ENCODE measurements at places on chromosomes 11 and 22.

- no peak for DNase-seq
Measured at GRCh38 chr22:29226351-29226981, 20.8 kb downstream of the EMID1 start.

- DNase-seq = no peak
Measured at GRCh38 chr11:11659567-11660362, 38.0 kb upstream of the GALNT18 start.

- DNase-seq = no peak
Measured at GRCh38 chr11:102920118-102920684, 35.3 kb downstream of the MMP13 start.

DNA sequence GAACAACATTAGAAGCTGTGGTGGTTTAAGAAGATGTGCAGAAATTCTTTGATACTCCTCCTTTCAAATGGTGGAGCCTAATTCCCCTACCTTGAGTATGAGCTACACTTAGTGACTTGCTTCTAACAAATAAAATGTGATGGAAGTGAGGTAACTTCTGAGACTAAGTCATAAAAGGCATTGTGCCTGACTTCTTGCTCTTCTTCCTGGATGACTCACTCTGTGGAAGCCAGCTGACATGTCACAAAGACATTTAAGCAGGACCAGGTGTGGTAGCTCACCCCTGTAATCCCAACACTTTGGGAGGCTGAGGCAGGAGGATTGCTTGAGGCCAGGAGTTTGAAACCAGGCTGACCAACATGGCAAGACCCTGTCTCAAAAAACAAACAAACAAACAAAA, 3.9 kb upstream of the PLA2G3 start:
- no peak for DNase-seq

DNA sequence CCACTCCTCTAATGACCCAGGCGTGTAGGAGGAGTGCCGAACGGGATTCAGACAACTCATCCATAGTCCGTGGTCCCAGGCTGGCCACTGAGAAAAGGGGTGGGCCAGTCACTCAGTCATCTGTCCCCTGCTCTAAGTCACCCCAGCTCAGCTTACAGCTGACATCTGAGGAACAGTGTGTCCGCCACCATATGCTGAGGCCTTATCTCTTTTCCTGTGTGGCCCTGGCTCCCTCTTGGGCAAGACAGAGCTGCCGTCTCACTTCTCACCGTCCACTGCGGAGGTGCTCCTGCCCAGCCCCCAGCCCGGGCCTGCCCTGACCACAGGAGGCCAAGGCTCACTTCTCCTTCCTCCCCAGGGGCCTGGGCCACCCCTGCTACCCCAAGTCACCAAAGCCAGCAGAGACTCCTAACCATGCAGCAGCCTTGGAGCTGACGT, 6.8 kb downstream of the CCDC86 start:
- no peak for DNase-seq

- no peak for DNase-seq
Measured at GRCh38 chr11:124277804-124278203, 21.6 kb downstream of the OR8G5 start.

DNA sequence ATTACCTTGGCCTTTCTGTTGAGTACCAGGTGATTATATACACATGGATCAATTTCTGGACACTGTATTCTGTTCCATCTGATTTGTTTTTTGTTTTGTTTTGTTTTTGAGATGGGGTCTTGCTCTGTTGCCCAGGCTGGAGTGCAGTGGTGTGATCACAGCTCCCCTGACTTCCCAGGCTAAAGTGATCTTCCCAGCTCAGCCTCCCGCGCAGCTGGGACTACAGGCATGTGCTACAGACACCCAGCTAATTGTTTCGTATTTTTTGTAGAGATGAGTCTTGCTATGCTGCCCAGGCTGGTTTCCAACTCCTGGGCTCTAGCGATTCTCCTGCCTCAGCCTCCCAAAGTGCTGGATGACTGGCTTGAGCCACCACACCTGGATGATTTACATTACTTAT, 19.0 kb downstream of the TCIRG1 start:
- no peak for DNase-seq

DNA sequence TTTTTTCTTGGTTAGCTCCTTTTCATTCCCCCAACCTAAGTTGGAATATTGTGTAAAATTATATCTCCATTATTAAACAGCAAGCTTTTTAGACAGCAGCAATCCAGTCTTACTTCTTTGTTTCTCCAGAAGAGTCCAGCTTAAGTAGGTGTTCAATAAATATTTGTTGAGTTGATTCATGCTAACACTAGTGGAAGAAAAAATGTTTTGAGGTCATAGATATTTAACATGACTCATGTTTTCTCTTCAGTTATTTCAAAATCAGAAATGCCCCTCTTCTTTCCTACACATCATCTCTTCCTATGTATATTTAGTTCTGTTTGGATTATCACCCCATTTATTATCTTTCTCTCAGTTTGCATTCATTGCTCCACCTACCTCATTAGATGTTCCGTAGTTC, 20.3 kb downstream of the CCDC83 start:
- no peak for DNase-seq

DNA sequence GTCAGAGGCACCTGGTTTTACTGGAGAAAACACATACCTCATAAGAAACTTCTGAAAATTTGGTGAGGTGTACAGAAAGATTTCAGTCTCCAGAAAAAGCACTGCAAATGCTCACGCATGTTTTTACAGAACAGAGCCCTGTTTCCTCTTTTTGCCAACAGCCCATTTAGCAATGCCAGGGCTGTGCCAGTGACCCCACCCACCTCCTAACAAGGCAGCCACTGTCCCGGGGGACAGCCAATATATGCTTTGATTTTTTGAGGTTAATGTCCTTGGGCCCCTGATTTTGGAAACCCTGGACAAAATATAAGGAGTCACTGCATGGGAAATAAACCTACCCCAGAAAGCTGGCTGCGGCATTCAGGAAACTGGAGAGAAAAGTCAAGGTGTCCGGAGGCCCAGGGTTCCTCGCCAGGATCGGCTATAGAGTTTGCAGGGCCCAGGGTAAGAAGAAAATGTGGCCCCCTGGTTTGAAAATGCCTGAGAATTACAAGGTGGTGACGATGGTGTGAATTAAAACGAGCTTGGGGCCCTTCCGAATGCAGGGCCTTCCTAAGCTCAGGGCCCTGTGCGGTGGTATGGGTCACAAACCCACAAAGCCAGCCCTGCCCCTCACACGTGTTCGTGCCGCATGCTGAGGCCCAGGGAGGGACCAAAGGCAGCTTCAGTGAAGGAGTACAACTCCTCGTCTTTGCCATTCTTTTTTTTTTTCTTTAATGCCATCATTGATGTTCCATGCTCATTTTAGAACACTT, 71.1 kb upstream of the WNT7B start:
- DNase-seq = no peak

DNA sequence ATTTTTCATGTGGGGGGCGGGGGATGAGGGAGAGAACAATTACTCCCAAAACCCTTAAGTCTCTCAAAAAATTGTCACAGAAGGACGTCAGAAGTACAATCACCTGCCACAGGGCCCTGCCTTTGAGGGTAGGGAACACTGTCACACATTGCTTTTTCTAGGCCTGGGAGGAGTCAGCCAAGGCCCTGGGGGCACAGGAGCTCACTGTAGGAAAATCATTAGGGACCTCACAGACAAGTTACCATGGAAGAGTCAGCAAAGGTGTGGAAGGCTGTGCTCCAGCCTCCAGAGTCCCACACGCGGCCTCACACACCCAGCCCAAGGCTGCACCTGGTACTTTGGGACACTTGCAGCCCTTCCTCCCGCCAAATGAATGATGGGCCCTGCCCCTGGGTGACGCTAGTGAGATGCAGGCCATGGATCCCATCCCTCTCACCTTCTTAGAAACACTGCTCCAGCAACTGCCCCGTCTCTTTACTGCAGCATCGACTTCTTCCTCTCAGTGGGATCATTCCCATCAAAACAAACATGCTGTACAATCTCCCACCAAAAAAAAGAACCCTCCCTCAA, 3.3 kb downstream of the PLEKHA7 start:
- DNase-seq = no peak

GRCh38 chr22:35530700-35531099, 9.9 kb upstream of the RASD2 start:
- DNase-seq = no peak
